ENCODE measurements at places on chromosomes 5 and 9.

DNA sequence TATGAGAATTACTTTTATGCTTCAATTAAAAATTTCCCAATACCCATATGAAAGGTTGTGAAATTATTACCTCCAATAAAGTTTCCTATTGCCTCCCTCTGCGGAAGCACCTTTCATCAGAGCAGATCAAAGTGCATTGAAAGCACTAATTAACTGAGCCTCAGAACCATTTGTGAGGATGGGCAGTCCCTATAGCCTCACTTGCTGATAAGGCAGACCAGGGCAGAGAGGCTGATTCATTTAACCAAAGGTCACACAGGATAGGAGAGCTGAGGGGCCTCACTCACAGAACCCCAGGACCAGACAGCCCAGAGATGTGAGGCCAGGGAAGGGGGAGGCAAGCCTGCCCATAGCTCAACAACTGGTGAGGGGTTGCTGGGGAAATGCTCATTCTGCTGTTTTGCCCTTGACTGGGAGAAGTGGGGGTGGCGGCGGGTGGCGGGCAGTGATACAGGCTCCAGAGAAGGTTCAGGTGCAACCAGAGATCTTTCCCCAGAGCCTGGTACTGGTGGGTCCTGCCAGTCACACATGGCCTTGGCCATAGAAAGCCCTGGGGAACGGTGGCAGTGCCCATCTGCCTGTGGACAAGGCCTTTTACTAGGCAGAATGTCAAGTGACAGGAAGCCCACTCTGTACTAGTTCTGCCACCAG, 57.9 kb downstream of the MACROH2A1 start:
- no peaks in the 10 kb centered on the region for H3K4me1 ChIP-seq
- no peak for DNase-seq
- peaks cover 63% of the 10 kb centered on the region for H3K36me3 ChIP-seq
- no peak overlapping the region for H3K4me3 ChIP-seq
- no peak overlapping the region for H3K27ac ChIP-seq

- no peak for DNase-seq
- H3K27ac ChIP-seq, result no peak overlapping the region
- H3K4me3 ChIP-seq, result no peak overlapping the region
- no peaks in the 10 kb centered on the region for H3K27me3 ChIP-seq
Observed at GRCh38 chr5:157172403-157172802, 6.3 kb upstream of the GARIN3 start.

- H3K27me3 ChIP-seq, result no peaks in the 10 kb centered on the region
- no peak for DNase-seq
- no peak overlapping the region for H3K27ac ChIP-seq
Observed at GRCh38 chr5:40381676-40382363, 297.9 kb upstream of the PTGER4 start.

DNA sequence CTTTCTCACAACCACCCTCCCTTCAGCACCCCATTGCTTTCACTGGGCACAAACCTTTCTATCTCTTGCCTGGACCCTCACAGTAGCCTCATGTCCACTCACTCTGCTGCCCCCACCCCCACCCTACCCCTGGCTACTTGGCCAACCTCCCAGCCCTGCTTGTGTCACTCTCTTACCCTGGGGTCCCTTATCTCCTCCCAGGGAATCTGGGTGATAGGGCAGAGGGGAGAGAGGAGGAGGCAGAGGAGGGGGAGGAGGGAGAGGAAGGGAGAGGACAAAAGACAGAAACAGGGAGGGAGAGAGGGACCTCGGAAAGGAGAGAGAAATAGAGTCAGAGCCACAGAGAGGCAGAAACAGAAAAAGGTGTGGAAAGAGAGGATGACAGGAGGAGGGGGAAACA, 25.0 kb upstream of the KIF12 start:
- H3K27me3 ChIP-seq, result no peaks in the 10 kb centered on the region
- no peak overlapping the region for H3K4me3 ChIP-seq
- H3K36me3 ChIP-seq, result no peaks in the 10 kb centered on the region
- H3K4me1 ChIP-seq, result peaks cover 23% of the 10 kb centered on the region
- no peak overlapping the region for H3K27ac ChIP-seq
- DNase-seq, result no peak

DNA sequence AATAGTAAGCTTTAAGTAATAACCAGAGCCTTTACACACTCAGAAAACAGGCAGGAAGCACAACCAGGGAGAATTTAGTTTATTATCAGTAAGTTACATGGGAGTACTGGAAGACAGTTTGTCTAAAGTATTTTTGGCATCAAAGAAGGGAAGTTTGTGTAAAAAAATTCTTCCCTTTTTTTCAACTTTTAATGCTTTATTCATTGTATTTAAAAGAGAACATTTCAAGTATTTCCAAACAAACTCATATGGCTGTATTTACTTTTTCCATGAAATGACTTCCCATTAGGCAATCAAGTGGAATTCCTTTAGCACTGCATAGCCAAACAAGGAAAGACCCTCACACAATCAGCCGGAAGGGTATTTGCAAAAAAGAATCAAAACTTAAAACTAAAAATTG, 26.7 kb downstream of the RNF145 start:
- no peak overlapping the region for H3K4me3 ChIP-seq
- H3K27ac ChIP-seq, result no peak overlapping the region
